Neural crest cell (in vitro differentiated cells): ENCODE measurements at places on chromosomes 11 and 22. TPM values are rescaled to one million over a fixed set of nuclear protein-coding genes. Genes with fewer than 3 reads are reported as not detected.

- no peak overlapping the region for H3K4me3 ChIP-seq
- H3K27me3 ChIP-seq: peaks cover 7% of the 10 kb centered on the region
- H3K36me3 ChIP-seq: no peaks in the 10 kb centered on the region
- H3K4me1 ChIP-seq: peaks cover 12% of the 10 kb centered on the region
- H3K27ac ChIP-seq: no peak overlapping the region
Observed at GRCh38 chr11:22491555-22492225, 133.9 kb downstream of the FANCF start.

GRCh38 chr22:43974028-43974545 lies 18.8 kb downstream of the SAMM50 start:
- H3K36me3 ChIP-seq: peaks cover 10% of the 10 kb centered on the region
- no peak for DNase-seq
- H3K4me3 ChIP-seq: no peak overlapping the region
- H3K27me3 ChIP-seq: no peaks in the 10 kb centered on the region
- no peaks in the 10 kb centered on the region for H3K4me1 ChIP-seq

DNA sequence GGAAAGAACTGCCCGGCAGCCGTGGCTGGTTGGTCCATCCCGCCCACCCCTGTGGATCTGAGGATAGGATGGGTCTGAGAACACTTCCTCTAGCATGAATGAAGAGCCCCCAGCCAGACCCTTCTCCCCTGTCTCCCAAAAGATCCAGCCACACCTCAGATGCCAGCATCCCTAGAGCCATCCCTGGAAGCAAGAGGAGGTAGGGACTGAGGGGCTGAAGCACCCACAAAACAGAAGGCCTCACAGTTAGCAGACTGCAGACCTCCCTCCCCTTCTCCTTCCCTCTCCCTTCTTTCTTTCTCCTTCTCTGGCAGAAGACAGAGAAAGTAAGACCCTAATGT lies 1.7 kb downstream of the NRXN2 start:
- no peak overlapping the region for H3K27ac ChIP-seq
- peaks cover 28% of the 10 kb centered on the region for H3K4me1 ChIP-seq
- H3K4me3 ChIP-seq: peak overlapping the region; percentile 48
- no peak for DNase-seq
- no peaks in the 10 kb centered on the region for H3K36me3 ChIP-seq
- H3K27me3 ChIP-seq: peaks cover 76% of the 10 kb centered on the region

GRCh38 chr22:39236321-39237317 lies 8.2 kb downstream of the PDGFB start:
- peaks cover 43% of the 10 kb centered on the region for H3K27me3 ChIP-seq
- H3K4me3 ChIP-seq: peak overlapping the region; percentile 57
- no peak overlapping the region for H3K27ac ChIP-seq
- no peak for DNase-seq

- H3K27ac ChIP-seq: no peak overlapping the region
- no peak for DNase-seq
- H3K4me1 ChIP-seq: peaks cover 12% of the 10 kb centered on the region
- H3K36me3 ChIP-seq: no peaks in the 10 kb centered on the region
- no peaks in the 10 kb centered on the region for H3K27me3 ChIP-seq
Observed at GRCh38 chr22:44605486-44605885, 96.5 kb upstream of the PRR5 start.

GRCh38 chr11:129702410-129703398 lies 112.9 kb upstream of the TMEM45B start:
- DNase-seq: no peak
- peaks cover 7% of the 10 kb centered on the region for H3K4me1 ChIP-seq
- H3K27ac ChIP-seq: no peak overlapping the region

DNA sequence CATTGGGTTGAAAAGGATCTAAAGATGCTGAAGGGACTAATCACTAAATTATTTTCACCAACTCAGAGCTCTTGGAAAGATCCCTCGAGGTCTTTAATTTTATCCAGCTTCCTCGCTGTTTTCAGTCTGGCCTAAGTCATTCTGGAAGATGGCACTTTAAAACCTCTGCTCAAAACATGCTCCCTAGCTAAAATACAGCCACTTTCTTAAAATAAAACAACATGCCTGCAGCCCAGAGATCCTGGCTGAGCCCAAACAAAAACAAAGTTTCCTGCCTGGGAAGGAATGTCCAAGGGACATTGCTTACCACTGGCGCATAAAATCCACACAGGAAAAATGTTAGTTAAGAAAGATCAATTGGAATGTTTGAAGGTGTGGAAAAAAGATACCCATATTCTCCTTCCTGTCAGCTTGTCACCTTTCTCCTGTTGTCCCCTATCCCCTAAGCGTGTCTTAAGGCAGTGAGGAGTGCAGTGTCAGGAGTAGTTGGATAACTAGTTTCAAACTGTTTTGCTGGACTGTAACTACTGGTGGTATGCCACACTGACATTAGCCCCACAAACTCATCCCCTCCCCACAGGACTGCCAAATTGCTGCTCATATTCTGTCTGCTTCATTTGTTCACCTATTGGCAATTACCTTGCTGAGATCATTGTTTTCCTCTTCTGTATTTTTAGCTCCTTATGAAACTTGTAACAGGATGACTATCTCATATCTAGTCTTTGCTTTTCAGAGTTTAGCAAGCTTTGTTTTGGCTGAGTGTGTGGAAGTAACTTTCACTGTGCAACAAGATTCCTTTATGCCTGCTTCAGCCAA lies 108.3 kb upstream of the SESN3 start:
- DNase-seq: no peak
- no peaks in the 10 kb centered on the region for H3K27me3 ChIP-seq
- H3K4me3 ChIP-seq: no peak overlapping the region
- no peaks in the 10 kb centered on the region for H3K36me3 ChIP-seq
- no peak overlapping the region for H3K27ac ChIP-seq

MS4A2 gene
- not detected in 2 replicates for total RNA-seq

- H3K4me1 ChIP-seq: peaks cover 54% of the 10 kb centered on the region
- no peak for DNase-seq
- H3K4me3 ChIP-seq: no peak overlapping the region
- H3K27ac ChIP-seq: no peak overlapping the region
- H3K27me3 ChIP-seq: peaks cover 15% of the 10 kb centered on the region
Observed at GRCh38 chr11:61512435-61512834, 3.9 kb downstream of the LRRC10B start.

DNA sequence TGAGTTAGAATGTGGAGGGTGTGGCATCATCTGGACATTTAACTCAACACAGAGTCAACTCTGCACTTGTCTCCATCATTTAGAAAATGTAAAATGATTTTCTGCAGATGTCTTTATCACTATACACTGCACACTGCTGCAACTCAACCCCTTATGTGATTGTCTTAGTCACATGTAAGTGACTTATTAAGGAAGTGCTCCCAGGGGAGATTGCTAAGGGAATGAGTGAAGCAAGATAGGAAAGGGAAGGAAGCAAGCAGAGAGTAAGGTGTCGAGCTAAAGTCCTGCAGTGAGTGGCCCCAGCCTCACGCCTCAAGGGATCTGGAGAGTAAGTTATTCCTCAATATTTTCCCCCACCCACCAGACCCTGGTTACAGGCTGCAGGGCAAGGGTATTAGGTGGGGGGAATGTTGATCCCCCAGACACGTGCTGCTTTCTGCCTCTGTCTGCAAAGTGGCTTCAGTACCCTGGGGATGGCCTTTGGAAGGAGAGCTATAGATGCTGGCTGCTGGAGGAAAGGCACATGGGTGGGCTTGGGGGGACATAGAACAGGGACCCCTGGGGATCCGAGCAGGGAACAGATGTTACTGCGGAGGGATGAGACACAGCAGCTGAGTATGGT lies 7.2 kb upstream of the CBX6 start:
- H3K27me3 ChIP-seq: peaks cover 7% of the 10 kb centered on the region
- H3K27ac ChIP-seq: no peak overlapping the region
- H3K4me3 ChIP-seq: no peak overlapping the region
- DNase-seq: no peak
- H3K4me1 ChIP-seq: peaks cover 4% of the 10 kb centered on the region
- H3K36me3 ChIP-seq: no peaks in the 10 kb centered on the region

GRCh38 chr11:100918551-100919500 lies 210.8 kb downstream of the PGR start:
- no peaks in the 10 kb centered on the region for H3K27me3 ChIP-seq
- H3K4me1 ChIP-seq: no peaks in the 10 kb centered on the region
- no peaks in the 10 kb centered on the region for H3K36me3 ChIP-seq
- DNase-seq: no peak
- H3K4me3 ChIP-seq: no peak overlapping the region

KCTD14 gene
- total RNA-seq: 1.4 and 1.6 TPM in 2 replicates

VPREB1 gene
- total RNA-seq: not detected in 2 replicates

- no peak overlapping the region for H3K27ac ChIP-seq
- peaks cover 4% of the 10 kb centered on the region for H3K36me3 ChIP-seq
- H3K27me3 ChIP-seq: no peaks in the 10 kb centered on the region
- no peak overlapping the region for H3K4me3 ChIP-seq
- no peak for DNase-seq
Observed at GRCh38 chr11:34669458-34669857, 48.6 kb downstream of the EHF start.

GRCh38 chr11:20156280-20156875 lies 3.9 kb downstream of the DBX1 start:
- H3K36me3 ChIP-seq: peaks cover 7% of the 10 kb centered on the region

- H3K27me3 ChIP-seq: no peaks in the 10 kb centered on the region
- H3K27ac ChIP-seq: no peak overlapping the region
- no peak for DNase-seq
- no peak overlapping the region for H3K4me3 ChIP-seq
- no peaks in the 10 kb centered on the region for H3K36me3 ChIP-seq
Observed at GRCh38 chr11:10401696-10402392, 53.2 kb upstream of the AMPD3 start.

DNA sequence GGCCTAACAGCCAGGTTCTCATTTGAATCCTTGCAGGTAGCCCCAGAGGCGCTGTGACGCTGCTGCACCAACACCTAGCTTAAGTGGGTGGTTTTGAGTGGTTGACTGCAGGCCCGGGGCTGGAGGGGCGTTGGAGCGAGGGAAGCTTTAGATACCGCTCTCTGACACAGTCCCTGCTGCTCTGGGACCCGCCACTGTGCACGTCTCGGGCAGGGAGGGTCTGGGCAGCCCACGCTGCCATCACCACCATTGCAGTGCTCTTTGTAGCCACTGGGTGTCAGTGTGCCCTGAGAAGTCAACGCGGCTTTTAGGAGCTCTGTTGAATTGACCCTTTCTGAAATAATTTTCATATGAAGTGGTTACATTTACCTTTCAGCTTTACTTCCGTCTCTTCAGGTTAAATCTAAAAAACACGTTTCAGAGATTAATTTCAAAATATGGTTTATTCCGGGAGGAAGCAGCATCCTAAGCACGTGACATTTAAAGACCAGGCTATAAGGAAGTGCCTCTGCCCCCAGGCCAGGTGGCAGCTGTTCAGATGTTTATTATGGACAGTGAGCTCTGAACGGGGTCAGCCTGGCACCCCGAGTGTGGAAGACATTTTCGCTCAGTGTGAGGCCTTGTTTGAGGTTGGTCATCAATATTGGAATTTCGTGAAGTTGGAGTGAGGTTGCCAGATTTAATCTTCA lies 30.9 kb upstream of the PARVB start:
- no peak overlapping the region for H3K27ac ChIP-seq
- H3K4me1 ChIP-seq: peaks cover 5% of the 10 kb centered on the region
- peaks cover 5% of the 10 kb centered on the region for H3K36me3 ChIP-seq
- peak; percentile 60 for DNase-seq
- no peaks in the 10 kb centered on the region for H3K27me3 ChIP-seq
- H3K4me3 ChIP-seq: no peak overlapping the region

DNA sequence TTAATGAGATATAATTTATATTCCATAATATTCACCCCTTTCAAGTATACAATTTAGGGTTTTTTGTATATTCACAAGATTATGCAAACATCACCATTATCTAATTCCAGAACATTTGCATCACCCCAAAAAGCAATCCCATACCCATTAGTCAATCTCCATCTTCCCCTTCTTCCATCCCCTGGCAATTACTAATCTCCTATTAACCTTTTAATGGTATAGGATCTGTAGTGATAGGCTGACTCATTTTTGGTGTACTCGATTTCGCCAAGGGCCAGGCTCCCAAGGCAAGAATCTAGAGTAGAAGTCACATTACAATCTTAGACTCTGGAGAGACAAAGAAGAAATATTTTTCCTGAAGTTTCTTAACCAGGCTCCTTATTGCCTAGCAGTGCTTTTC lies 113.4 kb downstream of the GAB2 start:
- no peak overlapping the region for H3K27ac ChIP-seq
- H3K36me3 ChIP-seq: peaks cover 5% of the 10 kb centered on the region
- peaks cover 3% of the 10 kb centered on the region for H3K27me3 ChIP-seq
- peaks cover 15% of the 10 kb centered on the region for H3K4me1 ChIP-seq
- H3K4me3 ChIP-seq: no peak overlapping the region

- peaks cover 12% of the 10 kb centered on the region for H3K4me1 ChIP-seq
- H3K27ac ChIP-seq: peak overlapping the region; percentile 57
- no peak for DNase-seq
- no peak overlapping the region for H3K4me3 ChIP-seq
Observed at GRCh38 chr11:31722754-31723153, 88.4 kb downstream of the PAX6 start.

DNA sequence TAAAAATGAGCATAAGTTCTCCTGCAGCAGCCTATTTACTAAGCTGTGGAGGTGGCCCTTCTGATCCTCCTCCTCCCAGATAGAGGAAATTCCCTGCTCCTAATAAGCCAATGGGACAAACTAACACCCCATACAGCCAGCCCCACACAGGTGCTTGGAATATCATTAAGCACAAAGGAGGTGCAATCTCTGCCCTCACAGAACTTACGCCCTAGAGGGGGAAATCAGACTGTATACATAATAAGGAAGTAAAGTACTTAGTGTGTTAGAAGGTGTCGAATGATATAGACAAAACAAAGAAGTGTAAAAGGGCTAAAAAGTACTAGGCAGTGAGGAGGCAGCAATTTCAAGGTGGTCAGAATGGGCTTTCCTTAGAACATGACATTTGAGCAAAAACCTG lies 5.8 kb downstream of the MS4A12 start:
- H3K36me3 ChIP-seq: no peaks in the 10 kb centered on the region
- no peaks in the 10 kb centered on the region for H3K27me3 ChIP-seq
- H3K4me3 ChIP-seq: no peak overlapping the region

DNA sequence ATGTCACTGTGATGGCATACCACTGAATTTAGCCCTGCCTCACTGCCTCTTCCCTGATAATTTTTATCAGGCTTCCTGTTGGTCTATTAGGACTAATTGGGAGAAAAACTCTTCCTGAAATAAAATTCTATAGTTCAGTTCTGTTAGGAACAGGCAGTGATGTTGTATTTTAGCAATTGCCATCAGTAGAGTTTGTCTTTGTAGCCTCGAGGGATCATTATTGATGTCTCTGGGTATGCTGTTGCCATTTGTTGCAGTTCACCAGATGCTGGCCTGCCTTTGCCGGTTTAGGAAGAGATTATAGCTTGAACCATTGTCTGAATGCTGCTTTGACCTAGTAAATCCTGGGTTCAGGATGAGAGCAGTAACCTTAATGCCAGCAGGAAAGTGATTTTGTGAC lies 41.0 kb downstream of the KDM2A start:
- no peak overlapping the region for H3K4me3 ChIP-seq
- no peak for DNase-seq
- peaks cover 2% of the 10 kb centered on the region for H3K36me3 ChIP-seq

GRCh38 chr22:39360242-39360641 lies 10.5 kb downstream of the SYNGR1 start:
- no peak for DNase-seq
- H3K27ac ChIP-seq: peak overlapping the region; percentile 10
- H3K4me1 ChIP-seq: peaks cover 23% of the 10 kb centered on the region
- no peak overlapping the region for H3K4me3 ChIP-seq
- H3K27me3 ChIP-seq: no peaks in the 10 kb centered on the region
- peaks cover 10% of the 10 kb centered on the region for H3K36me3 ChIP-seq
